Cerebellar nuclear complex (tissue), 1 donor: ENCODE measurements at places on chromosomes 4 and X.

DNA sequence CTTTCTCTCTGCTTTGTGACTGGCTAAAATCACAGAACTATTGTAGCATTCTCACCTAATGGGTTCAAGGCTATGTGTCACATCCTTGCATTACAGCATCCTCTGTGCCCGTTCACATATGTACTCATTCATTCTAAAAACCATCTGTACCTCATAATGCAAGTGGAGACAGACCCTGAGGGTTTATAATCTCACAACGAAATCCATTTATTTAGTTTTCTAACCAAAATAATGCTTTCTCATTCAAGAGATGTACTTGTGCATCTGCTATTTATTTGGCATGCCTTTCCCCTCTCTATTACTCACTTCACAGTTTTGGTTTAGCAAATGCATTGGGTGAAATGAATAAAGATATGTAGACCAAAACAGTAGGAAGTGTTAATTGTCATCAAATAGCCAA, 261.5 kb downstream of the DCHS2 start:
- DNase-seq, result no peak

DNA sequence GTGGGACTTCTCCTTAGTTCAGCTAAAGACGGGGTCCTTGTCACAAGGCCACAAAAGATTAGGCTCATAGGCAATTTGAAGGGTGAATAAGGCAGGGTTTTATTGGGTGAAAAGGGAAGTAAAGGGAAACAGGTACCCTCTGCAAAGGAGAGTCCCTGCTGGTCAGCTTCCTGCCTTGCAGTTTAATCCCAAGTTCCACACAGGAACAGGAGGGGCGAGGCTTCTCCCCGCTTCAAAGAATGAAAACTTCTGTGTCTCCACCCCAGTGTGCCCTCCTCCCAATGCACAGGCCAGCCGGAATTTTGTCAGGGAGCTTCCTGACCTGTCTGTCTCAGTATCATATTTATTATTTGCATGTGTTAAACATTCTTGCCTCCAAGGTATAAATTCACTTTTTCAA, 37.1 kb downstream of the ITM2A start:
- DNase-seq, result no peak

DNA sequence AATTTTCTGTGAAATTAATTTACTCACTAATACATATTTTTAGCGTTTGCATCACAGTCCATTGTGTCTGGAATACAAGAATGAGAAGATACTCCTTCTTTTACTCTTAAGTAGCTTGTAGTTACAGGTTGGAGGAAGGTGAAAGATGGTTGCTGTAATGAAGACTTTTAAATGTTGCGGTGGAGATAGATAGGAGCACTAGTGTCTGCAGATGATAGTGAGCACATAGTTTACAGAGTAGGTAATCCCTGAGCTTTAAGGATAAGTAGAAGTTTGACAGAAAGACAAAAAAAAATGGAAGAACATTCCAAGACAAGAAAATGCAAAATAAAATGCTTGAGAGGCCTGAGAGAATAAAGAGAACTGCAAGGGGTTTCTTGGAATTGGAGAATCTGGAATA, 5.4 kb upstream of the SLC39A8 start:
- no peak for DNase-seq

DNA sequence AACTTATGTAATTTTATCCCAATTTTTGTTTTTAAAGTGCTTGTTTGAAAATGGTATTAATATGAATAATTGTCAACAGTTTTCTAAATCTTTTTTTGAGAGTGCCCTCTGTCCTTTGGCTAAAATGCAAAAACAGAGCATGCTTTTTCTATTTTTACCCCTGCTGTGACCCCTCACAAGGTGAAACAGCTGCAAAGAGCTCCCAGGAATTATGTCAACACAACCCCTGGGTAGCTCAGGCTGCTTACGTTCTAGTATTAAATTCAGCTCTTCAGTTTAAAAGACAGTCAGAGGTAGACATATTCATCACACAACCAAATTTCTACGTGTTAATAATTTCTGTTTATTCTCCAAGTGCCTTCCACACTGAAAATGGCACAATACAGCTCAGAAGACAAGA, 367.5 kb downstream of the PRDM5 start:
- no peak for DNase-seq

- DNase-seq, result no peak
Observed at GRCh38 chr4:183185018-183185417, 86.0 kb downstream of the WWC2 start.

GRCh38 chr4:48683784-48684666, 96.1 kb downstream of the FRYL start:
- no peak for DNase-seq

DNA sequence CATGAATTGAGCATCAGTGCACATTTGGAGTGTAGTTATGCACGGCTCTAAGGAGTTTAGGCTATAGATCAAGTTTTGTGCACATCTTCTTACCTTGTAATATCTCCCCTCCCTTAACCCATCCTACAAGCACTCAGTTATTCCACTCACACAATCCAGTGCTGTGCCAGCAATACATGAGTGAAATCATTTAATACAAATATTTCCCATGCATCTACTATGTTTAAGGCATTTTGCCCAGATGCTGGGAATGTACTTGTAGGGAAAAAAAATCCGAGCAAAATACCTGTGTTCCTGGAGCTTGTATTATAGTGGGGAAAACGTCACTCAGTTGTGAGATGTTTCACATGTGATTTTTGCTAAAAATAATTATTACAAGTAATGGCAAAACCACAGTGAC, 191.6 kb upstream of the LDB2 start:
- no peak for DNase-seq

- DNase-seq, result no peak
Observed at GRCh38 chr4:45345558-45345957, 619.2 kb upstream of the GNPDA2 start.
